ENCODE measurements at places on chromosomes 11 and 22. TPM values are rescaled to one million over a fixed set of nuclear protein-coding genes. Genes with fewer than 3 reads are reported as not detected.
A peak's percentile ranks its signal among the peaks of the same experiment; 100 is the strongest.

GRCh38 chr11:103406357-103406756 lies 297.1 kb downstream of the DYNC2H1 start:
- DNase-seq = no peak

DNA sequence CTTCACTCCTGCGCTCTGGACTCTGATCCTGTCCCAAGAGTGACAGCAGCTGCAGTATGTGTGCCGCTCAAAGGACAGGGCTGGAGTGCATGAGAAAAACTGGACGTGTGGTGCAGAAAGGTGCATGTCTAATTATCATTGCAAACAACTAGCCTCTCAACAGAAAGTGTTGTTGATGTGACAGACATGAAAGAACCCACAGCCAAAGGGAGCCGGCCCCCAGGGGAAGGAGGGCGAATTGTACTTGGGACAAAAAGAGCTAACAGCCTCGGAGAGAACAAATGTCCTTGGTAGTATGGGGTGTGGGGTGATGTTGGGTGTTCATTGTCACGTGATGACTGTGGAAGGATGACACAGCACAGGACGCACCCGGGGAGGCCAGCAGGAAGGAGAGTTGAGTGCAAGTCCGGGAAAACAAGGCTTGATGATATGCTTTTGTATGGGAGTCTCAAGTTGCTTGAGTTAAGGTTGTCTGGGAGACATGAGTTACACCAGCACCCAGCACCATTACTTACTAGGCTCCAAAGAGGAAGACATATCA lies 325.5 kb downstream of the NTM start:
- DNase-seq = peak; percentile 32

GRCh38 chr11:36508743-36509142 lies 1.3 kb downstream of the TRAF6 start:
- no peak for DNase-seq

DNA sequence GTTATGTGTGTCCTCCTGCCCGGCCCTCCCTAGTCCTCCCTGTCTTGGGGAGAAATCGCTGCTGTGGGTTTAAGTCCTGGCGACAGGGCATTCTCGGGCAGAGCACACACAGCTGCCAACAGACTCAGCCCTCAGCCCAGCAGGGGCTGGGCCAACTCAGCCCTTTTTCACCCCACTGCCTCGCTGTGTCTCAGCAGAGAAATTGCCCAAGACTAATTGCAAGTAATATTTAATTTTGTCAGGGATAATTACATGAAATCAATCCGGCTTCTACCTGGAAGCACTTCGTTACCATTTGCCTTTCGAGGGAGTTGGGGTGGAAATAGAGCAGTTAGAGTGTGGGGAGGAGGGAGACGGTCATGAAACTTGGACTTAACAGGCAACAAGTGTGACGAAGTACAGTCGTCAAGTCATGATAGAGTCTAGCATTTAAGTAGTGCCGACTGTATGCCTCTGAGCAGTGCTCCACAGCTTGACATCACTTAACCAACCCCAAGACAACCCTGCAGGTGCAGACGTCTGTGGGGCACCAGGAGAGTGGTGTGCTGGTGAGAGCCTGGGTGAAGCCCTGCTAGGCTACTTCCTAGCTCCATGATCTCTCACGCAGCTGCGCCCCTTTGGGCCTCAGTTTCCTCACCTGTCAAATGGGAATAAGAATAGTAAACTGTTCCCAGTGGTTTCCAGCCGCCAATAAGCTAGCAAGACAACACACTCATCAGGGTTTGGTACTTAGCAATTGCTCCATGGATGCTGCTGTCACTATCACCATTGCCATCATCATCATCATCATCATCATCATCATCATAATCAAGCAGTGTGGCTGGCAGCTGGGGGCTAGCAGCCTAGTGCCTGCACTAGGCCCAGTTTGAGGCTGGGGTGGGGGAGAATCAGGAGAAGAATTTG lies 29.2 kb downstream of the MN1 start:
- DNase-seq = no peak

DNA sequence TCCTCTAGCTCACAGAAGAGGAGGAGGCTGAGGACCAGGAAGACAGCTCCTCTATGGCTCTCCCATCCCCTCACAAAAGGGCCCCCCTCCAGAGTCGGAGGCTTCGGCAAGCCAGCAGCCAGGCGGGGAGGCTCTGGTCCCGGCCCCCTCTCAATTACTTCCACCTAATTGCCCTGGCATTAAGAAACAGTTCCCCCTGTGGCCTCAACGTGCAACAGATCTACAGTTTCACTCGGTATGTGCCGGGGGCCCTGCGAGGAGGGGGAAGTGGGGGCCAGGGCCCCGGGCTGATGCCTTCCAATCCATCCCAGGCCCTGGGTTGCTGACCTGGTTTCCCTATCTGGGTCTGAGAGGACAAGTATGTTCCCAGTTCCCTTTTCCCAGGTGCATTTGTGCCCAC lies 7.9 kb downstream of the FOXR1 start:
- no peak for DNase-seq

DNA sequence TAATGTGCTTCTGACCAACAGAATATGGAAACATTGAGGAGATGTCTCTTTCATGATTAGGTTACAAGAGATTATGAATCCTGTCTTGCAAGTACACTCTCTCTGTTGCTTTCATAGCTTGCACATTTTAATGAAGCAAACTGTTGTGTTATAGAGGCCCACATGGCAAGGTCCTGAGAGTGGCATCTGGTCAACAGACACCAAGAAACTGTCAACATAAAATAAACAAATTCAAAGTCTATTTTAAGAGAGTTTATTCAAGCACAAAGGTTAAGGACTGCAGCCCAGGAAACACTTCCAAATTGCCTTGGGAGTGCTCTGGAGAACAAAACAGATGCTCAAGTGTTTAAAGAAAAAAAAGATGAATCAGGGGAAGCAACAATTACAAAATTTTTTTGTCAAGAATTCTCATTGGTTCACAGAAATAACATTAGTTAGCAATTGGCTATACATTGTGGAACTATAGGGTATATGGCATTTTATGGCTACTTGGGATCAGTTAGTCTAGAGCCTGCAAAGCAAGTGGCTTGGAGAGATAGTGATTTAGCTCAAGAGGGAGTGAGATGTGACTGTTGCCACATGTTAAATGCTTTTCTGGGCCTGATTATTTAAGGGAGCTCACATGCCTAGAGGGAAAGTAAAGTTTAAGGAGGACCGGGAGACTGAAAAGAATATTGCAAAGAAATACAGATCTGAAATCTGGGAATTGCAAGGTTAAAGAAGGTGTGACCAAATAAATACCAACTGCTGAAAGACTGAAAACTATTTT lies 54.6 kb downstream of the CTSC start:
- DNase-seq = no peak

- DNase-seq = peak; percentile 43
Measured at GRCh38 chr11:12198251-12199222, 88.1 kb downstream of the MICAL2 start.

DNA sequence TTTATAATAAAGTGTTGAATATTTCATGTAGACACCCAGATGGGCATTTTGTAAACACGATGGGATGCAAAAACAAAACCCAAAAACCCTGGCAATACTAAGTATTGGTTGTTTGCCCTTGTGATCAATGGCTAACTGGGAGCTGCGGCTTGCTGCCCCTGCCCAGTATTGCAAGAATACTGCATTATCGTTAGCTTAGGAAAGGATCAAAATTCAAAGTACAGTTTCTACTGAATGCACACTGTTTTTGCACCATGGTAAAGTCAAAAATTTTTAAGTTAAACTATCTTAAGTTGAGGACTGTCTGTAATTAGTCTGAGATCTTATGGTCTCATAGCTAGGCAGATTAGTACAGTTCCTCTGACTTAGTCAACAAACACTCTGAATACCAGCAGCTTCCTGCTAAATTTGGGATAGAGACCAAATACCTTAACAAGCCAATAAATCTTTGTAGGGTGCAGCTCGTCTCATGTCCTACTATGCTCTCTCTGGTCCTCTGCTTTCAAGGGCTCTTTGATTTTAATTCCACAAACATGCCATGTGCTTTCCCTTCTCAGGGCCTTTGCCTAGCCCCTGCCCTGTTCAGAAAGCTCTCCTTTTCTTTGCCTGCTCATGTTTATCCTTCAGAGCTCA lies 4.0 kb downstream of the CCDC90B start:
- DNase-seq = no peak

DNA sequence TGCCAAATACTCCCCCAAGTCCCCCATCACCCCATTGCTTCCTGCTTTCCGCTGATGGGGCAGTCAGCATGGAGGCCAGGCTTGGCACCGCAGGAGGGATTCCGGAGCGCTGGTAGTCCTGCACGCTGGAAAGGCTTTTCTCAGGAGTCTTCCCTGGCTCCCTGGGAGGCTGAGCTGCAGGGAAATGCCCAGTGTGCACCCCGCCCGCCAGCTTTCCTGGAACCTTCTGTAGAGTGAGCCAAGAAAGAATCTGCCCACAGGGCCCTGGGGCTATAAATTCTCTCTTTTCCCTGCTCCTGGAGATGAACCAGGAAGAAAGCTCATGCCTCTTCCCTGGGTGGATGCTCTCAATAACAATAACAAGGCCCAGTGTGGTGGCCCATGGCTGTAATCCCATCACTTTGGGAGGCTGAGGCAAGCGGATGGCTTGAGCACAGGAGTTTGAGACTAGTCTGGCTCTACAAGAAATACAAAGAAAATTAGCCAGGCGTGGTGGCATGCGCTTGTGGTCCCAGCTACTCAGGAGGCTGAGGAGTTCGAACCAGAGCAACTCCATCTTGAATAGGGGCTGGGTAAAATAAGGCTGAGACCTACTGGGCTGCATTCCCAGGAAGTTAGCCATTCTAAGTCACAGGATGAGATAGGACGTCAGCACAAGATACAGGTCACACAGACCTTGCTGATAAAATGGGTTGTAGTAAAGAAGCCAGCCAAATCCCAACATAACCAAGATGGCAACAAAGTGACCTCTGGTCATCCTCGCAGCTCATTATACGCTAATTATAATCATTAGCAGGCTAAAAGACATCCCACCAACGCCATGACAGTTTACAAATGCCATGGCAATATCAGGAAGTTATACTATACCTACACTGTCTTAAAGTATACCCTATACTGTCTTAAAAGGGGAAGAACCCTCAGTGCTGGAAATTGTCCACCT lies 46.4 kb upstream of the FTH1 start:
- DNase-seq = no peak

GRCh38 chr11:22928207-22928917 lies 68.1 kb upstream of the CCDC179 start:
- DNase-seq = no peak

- DNase-seq = no peak
Measured at GRCh38 chr22:36234919-36235318, 4.4 kb downstream of the APOL2 start.

DNA sequence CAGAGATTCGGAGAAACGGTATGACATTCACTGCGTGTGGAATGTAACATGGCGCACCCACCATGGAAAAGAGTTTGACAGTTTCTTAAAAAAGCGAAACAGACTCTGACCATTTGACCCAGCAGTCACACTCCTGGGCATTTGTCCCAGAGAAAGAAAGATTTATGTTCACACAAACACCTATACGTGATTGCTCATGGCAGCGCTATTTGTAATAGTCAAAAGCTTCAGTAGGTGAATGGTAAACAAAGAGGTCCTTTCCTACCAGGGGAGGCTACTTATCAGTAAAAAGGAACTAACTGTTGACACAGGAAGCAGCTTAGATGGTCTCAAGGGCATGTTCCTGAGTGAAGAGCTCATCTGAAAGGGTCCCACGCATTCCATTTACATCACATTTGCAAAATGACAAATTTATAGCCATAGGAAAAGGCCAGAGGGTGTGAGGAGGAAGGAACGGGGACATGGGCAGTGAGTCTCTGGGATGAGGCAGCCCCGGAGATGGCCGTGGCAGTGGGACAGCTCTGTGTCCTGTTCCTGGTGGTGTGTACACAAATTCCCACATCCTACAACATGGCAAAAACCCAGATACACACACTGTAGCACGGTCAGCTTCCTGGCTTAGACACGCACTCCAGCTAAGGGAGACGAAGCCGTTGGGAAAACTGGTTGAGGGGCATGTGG lies 14.6 kb upstream of the KRTAP5-6 start:
- no peak for DNase-seq

- DNase-seq = no peak
Measured at GRCh38 chr11:95595973-95596489, 193.6 kb downstream of the FAM76B start.

DNA sequence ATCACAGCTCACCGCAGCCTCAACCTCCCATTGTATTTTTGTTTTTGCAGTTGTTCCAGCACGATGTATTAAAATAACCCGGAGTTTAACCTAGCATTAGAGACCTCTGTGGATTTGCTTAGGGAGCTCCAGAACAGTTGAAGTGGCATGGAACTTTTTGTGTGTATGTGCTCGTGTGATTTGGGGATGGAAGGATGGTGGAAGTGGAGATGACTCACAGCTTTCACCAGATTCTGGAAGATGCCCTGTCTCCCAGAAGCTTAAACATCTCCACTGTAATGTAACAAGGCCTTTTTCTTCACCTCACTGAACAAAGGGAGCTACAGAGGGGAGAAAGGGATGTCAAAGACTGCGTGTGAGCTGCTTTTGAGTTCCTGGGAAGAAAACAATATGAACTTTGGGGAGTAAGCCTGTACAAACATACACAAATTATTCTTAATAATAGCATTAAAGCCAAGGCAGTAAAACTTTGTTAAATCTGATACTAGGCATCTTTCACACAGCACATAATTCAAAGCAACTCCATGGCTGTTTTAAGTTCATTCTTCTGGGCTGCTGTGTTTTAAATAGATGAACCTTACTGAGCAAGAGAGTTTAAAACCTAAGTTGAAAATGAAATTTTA lies 226.4 kb downstream of the ADAMTS15 start:
- DNase-seq = no peak

CD81 gene
- 920 TPM for total RNA-seq

OR5A2 gene
- total RNA-seq = not detected

ZP1 gene
- not detected for total RNA-seq

MMP13 gene
- total RNA-seq = not detected

SYT7 gene
- total RNA-seq = 40.3 TPM

APOA4 gene
- total RNA-seq = not detected

MIAT gene
- 1.5 TPM for total RNA-seq

NPAS4 gene
- 0.09 TPM for total RNA-seq

DUSP8 gene
- total RNA-seq = 15.6 TPM

Measured in right cardiac atrium (tissue), 5 donors.